ENCODE measurements at places on chromosomes 2 and 18. TPM values are rescaled to one million over a fixed set of nuclear protein-coding genes. Genes with fewer than 3 reads are reported as not detected.

DNA sequence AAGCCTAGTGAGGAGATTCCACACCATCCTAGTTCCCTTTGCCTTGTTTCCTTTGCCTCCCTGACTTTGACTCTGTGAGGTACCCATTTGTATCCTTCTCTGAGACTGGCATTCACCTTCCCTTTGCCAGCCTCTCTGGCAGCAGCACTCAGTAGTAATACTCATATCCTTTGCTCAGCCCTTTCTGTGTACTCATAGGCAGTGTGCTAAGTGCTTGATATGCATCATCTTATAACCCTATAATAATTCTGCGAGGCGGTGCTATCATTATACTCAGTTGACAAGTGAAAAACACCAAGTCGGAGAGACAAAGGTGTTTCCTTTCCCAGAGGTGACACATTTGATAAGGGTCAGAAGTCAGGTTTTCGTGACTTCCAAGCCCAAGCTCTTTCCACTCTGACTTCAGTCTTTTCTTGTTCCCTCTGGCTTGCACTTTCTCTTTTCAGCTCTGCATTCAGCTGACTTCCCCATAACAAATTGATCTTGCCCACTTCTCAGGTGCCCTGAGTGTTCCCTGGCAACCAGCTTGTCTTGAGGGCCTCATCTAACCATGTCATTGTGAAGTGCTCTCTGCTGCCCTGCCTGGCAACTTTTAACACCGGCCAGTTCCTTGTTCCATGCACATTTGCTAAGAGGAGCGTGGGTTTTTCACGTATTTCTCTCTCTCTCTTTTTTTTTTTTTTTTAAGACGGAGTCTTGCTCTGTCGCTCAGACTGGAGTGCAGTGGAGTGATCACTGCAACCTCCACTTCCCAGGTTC, 94.5 kb upstream of the UPP2 start:
- DNase-seq, result no peak

DNA sequence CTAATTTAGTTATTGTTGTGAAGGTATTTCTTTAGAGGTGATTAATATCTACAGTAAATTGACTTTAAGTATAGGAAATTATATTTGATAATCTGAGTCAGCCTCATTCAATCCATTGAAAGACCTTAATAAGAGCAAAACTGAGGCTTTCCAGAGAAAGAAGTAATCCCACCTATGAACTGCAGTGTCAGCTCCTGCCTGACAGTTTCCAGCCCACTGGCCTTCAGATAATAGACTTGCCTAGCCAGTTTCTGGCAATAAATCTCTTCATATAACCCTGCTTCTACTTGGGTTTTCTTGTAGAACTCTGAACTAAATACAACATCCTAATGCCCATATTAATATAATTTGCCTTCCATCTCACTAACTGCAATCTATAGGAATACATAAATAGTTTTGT, 437.9 kb upstream of the UBE2E3 start:
- DNase-seq, result no peak

Gene MYO7B
- total RNA-seq, result 6.1 TPM

DNA sequence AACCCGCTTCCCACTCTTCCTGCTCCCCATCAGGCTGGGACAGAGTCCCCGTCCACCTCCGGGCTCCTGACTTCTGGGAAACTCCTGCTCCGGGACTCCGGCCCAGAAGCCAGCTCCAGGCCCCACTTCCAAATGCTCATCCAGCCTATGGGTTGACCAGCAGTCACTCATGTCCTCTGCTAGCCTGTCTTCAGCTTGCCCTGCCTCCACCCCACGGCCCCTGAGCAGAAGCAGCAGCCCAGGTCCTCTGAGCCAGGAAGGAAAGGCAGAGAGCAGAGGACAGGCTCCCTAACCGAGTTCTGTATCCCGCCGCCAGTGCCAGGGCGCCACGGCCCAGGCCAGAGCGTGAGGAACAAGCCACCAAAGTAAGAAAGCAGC, 86.4 kb upstream of the ID2 start:
- DNase-seq, result no peak

DNA sequence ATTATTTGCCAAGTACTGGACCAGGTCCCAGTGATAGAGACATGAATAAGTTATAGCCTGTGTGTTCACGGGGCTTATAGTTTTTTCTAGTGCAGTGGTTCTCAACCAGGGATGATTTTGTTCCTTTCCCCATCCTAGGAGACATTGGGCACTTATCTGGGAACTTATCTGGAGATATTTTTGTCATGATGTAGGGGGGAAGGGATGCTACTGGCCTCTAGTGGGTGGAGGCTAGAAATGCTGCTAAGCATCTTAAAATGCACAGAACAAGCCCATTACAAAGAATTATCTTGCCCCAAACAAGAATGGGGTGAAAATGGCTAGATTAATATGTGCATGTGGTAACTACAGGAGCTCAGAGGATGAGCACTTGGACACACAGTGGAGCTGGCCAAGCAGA, 75.2 kb downstream of the KLHL29 start:
- DNase-seq, result peak; percentile 32

Gene COLEC11
- not detected for total RNA-seq

GRCh38 chr2:239801404-239802184, 223.5 kb downstream of the NDUFA10 start:
- no peak for DNase-seq

GRCh38 chr2:192243488-192243887, 48.8 kb upstream of the TMEFF2 start:
- DNase-seq, result peak; percentile 28

DNA sequence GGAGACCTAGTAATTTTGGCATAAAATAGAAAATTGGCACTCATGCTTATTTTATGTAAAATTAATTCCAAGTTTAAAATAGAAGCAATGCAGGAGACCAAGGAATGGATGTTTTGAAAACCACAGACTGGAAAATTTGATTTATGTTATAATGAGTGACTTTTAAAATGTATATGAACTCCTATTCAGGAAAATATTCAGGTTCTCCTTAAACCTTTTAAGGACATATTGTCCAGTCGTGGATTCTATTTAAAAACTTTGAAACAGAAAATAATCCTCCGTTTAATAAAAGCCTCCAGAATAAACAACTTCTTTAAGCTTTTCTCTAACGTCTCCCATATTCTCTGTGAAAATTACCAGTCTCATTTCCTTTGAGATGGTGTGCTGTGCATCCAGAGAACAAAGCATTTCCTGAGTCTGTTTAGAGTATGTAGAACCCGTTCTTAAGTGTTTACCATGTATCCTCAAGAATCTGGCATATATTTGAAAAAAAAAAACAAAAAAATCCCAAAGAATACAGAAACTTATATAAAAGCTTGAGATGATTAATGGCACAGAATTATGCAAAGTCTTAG, 8.6 kb upstream of the YES1 start:
- DNase-seq, result no peak

DNA sequence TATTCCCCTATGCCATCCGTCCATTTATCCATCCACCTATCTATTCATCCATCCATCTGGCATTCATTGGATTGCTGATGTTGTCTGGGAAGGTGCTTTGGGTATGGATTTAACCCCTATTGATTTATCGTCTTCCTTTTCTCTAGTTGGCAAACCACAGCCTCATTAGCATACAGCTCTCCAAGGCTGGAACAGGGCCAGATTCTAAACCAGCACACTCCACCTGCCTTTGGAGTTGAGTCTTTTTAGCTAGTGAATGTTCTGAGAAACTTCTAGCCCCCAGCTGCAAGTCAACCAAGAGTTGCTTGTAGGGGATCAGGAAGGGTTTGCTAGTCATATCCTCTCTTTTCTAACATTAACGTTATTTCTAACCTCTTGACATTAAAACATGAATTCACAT, 90.7 kb downstream of the NRP2 start:
- no peak for DNase-seq

Measured in A172 (cell line).